ENCODE measurements at places on chromosomes 5 and 9.

- no peak for DNase-seq
Measured at GRCh38 chr9:108569624-108570023, 286.2 kb downstream of the ACTL7B start.

DNA sequence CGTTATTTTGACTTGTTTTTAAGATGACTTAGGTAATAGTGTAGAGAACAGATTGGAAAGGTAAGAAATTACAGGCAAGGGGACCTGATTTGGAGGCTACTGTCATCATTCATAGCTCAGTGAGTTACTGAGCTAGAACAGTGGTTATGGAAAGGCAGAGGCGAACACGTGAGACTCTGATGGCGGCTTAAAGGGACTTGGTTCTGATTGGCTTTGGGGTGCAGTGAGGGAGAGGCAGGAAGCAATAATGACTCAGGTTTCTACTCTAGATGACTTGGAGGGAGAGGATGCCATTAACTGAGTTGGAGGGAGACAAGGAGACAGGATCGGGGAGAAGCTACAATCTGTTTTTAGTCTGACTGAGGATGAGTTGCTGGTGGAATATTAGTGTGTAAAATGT is 3.0 kb downstream of the F2RL2 start:
- DNase-seq: no peak

DNA sequence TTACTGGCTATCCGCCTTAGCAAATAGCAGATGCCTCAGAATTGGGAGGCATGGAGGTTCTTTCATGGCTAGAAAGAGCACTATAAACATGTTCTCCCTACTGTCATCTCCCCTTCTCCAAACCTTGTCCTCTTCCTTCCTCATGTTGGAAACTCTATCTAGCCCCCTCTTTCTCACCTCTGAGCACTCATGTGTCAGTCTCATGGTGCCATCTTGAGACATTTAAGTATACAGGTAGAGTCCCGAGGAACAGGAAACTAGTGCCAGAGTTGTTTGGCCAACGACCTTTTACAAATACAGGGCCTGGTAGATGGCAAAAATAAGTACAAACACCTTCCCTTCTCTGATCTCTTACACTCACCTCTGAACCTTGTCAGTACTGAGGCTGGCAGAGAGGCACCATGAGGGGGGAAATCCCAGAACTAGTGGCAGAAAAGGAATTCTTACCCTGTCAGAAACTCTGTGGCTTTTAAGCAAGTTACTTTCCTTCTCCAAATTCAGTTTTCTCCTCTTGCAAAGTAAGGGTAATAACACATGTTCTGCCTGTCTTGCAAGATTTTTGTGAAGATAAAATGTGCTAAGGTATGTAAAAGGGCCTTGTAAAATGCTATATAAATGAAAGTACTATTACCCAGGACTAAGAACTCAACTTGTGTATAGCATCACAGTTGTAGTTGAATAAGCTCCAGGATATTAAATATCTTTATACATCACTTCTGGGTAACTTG is 94.1 kb upstream of the SNX2 start:
- DNase-seq: no peak

GRCh38 chr9:109295221-109296130 is 25.4 kb downstream of the EPB41L4B start:
- DNase-seq: no peak

DNA sequence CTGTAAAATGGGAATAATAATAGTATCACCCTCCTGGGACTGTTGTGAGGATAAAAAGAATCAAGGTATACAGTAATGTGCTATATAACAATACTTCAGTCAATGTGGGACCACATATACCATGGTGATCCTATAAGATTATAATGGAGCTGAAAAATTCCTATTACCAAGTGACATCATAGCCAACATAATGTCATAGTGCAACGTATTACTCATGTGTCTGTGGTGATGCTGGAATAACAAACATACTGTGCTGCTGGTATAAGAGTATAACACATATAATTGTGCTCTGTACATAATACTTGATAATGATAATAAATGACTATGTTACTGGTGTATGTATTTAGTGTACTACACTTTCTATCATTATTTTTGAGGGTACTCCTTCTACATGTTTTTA is 38.1 kb downstream of the LIFR start:
- no peak for DNase-seq

GRCh38 chr5:157072508-157072907 is 13.6 kb upstream of the HAVCR1 start:
- DNase-seq: no peak

DNA sequence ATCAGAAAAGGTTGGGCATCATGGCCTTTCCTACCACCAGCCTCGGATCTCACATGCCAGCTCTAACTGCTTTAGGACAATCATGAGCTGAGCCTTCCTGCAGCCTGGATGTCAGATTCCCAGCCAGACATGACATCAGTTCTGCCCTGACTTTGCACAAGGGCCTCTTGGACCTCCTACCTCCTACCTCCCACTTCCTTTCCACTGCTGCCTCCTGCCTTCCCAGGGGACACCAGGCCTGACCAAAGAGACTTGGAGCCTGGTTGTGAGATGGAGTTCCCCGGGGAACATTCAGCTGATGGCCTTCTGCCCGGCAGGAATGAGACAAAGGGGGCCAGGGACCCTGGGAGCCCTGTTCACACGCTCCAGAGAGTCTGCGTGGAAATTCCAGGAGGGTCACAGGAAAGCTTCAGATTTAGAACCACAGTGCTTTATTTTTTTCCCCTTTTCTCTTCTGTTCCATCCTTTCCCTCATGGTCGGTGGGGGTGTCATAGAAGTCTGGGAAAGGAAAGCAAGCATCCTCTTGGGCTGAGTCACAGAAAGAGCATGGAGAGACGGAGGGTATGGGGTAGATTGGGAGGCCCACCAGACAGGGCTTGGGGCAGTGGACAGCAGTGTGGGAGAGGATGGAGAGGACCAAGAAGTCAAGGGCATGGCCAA is 35.4 kb upstream of the IL17B start:
- DNase-seq: no peak

DNA sequence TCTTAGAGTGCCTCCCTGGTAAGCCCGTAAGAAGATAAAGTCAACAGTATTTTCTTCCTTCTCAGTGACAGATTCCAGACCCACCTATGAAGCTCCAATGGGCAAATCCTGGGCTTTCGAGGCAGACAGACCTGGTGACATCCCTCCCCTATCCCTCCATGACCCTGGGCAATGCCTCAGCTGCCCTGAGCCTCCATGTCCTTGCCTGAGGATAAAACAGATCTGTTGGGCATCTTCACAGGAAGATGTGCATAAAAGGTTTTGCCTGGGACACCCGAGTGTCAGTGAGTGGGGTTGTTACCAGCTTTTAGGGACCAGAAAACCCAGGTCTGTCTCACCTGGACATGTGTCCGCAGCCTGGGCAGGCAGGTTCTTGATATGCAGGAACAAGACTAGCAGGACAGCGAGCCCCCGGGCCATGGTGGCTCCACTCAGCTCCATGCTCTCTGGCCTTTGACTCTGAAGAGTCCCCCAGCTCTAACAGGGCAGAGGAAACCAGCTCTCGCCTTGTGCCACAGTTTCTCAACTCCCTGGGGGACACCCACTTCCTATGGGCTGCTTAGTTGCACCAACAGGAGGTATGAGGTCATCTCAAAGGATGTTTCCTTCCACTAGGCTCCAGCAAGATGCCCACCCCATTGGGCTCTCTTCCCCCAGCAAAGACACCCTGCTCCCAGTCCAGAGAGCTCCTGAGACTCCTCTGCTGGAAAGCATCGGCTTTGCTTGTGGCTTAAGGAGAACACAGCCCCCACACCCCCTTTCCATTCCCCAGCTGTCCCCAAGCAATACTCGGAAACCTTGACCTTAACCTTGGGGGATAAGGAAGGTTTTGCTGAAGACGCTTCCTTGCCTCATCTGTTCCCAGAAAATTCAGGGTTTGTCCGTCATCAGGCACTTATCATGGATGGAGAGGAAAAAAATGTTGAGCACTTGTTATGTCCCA is at the start of gene FCN1:
TSS of gene FCN1 (minus strand) at position 482 of the 943 bp plus-strand sequence. CDS start at position 441, 41 bp downstream.
- DNase-seq: no peak

GRCh38 chr5:104421431-104421830 is 858.8 kb upstream of the NUDT12 start:
- no peak for DNase-seq

- DNase-seq: no peak
Measured at GRCh38 chr5:147688656-147689356, 93.7 kb downstream of the JAKMIP2 start.

- DNase-seq: no peak
Measured at GRCh38 chr9:132184124-132184523, 22.3 kb downstream of the NTNG2 start.

GRCh38 chr5:96788112-96788749 is 19.5 kb downstream of the ERAP1 start:
- DNase-seq: no peak

- DNase-seq: peak; percentile 47
Measured at GRCh38 chr5:139458580-139459407, 3.7 kb downstream of the ECSCR start.

- no peak for DNase-seq
Measured at GRCh38 chr5:166340039-166340438, 1951.4 kb upstream of the WWC1 start.

- DNase-seq: no peak
Measured at GRCh38 chr9:122116040-122116439, 22.9 kb upstream of the TTLL11 start.

DNA sequence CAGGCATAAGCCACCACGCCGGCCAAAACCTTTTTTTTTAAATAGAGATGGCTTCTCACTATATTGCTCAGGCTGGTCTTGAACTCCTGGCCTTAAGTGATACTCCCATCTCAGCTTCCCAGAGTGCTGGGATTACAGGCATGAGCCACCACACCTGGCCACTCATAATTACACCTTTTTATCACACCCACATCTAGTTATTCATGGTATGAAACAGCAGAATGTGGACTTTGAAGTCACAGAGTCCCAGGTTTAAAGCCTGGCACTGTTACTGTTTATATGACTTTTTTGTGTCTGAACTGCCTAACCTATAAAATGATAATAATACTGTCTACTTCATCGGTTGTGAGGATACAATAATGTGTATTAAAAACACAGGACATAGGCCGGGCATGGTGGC is 23.1 kb downstream of the ZNF346 start:
- no peak for DNase-seq

- DNase-seq: no peak
Measured at GRCh38 chr5:81632679-81633078, 118.2 kb downstream of the SSBP2 start.
